ENCODE measurements at places on chromosomes 5 and 9.

GRCh38 chr5:90909101-90909503, 350.5 kb downstream of the ADGRV1 start:
- DNase-seq: no peak

GRCh38 chr9:100411472-100412283, 15.3 kb upstream of the MSANTD3 start:
- DNase-seq: peak; percentile 86

DNA sequence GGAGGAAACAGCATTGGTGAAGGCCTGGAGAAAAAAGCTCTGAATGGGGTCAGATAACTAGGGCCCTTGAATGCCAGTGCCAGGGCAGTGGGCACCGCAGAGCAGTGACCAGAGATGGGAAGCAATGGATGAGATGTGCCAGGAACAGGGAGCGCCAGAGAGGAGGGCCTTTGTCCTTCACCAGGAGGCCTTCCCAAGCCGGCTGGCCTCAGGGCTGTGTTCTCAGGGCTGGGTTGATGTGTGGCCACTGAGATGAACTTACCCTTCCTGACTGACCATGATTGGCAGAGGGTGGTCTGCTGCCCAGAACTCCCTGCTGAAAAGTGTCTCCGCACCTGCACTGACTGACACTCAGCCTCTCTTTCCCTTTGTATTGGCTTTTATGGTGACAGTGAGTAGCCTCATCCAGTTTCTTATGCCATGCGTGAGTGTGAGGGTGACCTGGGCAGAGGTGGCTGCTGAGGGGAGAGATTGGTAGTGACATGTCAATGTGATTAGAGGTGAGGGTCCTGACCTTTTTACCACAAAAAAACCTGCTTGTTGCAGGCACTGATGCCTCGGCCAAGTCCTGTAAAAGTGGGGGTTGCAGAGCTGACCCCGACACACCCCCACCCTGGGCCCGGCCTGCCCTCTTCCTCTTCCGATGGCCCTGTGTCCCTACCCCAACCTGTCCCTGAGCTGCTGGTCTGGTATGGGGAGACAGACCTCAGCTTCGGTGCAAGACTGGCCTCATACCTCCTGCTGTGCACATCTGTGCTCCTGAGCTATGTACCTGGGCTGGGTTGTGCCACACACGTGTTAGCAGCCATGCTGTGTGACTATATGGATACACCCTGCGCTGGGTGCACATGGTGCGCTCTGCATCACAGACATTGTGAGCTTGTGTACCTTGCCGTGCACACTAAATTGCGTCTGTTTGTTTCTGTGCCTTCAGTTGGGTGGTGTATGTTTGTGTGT, 57.1 kb upstream of the PSD2 start:
- no peak for DNase-seq

DNA sequence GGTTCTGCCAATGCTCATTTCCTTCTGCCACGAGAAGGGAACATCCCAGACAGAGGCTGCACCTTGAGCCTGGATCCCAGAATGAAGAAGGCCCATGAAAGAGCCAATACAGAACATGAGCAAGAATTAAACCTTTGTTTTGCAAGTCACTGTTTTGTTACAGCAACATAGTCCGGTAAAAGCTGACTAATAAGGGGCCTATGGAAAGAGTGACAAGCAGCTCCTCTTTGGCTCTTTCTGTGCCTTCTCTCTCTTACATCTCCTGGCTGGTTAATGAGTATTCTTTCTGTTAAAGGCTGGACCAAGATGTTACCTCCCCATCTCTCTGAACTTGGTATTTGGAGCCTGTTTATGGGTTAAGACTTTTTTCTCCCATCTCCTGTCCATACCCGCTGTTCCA, 10.8 kb downstream of the GFRA3 start:
- DNase-seq: no peak

DNA sequence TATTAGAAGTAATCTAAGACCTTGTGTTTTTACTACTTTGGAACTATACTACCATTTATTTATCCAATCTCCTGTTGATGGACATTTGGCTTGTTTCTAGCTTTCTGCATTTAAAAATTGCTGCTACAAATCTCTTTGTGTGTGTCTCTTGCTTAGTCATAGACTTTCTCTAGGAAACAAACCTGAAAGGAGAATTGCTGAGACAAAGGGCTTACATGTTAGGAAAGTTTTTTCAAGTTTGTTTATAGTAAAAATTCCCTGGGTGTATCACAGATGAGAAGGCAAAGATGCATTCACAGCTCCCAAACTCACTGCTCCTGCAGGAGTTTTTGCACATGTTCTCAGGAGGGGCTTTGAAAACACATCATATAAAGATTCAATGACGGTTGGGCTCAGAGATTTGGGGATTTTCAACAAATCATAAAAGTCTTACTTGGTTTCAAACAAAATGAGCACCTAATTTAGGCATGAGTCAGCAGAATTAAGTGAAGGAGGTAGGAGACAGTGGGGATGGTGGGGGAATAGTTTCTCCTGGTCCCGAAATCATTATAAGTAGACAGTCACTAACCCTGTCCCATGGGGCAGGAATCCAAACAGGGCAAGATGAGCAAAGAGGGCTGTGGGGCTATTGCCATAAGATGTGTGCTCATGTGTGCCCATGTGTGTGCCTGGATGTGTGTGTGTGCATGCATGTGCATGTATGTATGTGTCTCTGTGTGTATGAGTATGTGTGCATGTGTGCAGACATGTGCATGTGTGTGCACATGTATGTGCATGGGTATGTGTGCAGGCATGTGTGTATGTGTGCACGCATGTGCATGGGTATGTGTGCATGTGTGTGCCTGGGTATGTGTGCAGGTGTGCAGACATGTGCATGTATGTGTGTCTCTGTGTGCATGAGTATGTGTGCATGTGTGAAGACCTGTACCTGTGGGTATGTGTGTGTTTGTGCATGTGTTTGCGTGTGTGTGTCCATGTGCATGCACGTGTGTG, 43.4 kb upstream of the S1PR3 start:
- DNase-seq: no peak

- DNase-seq: no peak
Measured at GRCh38 chr5:154077696-154078095, 38.9 kb downstream of the MFAP3 start.

DNA sequence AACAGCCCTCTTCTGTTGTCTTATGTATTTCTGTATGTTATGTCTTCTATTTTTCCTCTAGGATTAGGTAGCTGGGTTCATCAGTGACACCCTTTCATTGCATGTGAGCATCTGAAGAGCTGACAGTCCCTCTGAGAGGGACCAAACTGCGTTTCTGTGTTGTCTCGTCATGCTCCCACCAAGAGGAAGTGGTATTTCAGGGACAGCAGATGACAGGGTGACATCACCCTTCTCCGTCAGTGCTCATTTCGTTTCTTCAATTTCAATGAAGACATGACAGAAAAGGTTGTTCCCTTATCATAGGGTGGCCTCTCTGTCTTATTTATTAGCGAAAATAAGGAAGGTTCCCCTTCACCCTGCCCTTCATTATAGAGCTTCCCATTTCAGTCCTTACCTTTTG, 225.9 kb upstream of the NR4A3 start:
- no peak for DNase-seq

DNA sequence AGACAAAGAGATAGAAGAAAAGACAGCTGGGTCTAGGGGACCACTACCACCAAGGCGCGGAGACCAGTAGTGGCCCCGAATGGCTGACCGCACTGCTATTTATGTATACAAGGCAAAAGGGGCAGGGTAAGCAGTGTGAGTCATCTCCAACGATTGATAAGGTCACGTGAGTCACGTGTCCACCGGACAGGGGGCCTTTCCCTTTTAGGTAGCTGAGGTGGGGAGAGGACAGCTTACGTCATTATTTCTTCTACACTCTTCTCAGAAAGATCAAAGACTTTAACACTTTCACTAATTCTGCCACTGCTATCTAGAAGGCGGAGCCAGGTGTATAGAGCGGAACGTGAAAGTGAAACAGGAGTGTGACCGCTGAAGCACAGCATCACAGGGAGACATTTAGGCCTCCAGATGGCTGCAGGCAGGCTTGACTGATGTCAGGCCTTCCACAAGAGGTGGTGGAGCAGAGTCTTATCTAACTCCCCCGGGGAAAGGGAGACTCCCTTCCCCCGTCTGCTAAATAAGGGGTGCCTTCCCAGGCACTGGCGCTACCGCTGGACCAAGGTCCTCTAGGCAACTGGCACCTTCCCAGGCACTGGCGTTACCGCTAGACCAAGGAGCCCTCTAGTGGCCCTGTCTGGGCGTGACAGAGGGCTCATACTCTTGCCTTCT, 6.1 kb upstream of the PRR16 start:
- peak; percentile 37 for DNase-seq

DNA sequence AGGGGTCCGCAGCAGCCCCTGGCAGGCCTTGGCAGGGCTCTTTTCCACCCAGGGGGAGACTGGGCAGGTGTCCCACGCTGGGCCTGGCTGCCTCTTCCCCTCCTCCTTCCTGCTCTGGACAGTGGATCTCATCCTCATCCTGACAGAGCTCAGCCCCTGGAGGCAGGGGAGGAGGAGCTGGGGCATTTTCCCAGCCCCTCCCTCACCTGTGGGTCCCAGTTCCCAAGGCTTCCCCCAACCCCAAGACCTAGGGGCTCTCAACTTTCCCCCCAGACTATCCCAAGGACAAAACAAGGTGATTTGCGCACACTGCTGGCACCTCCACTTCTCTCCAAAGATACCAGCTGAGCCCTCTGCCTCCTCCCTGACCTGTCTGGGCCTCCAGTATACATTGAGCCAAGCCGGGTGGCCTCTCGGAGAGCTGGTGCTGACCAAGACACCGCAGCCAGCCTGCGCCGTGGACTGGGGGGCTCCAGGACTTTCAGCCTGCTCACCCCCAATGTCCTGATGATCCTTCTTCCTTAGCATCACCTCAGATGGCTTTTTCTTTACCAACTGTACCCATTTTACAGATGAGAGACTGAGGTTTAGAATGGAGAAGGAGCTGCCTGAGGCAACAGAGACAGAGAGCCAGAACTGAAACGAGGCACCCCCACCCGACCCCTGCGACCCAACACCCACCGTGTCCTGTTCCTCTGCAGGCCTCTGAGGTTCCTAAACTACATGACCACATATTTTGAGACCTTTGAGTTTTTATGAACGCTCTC, 126.6 kb downstream of the BARX1 start:
- no peak for DNase-seq

GRCh38 chr5:32445287-32445758, 783 bp upstream of the ZFR start:
- no peak for DNase-seq

GRCh38 chr9:78103971-78104433, 72.4 kb upstream of the GNAQ start:
- DNase-seq: no peak

DNA sequence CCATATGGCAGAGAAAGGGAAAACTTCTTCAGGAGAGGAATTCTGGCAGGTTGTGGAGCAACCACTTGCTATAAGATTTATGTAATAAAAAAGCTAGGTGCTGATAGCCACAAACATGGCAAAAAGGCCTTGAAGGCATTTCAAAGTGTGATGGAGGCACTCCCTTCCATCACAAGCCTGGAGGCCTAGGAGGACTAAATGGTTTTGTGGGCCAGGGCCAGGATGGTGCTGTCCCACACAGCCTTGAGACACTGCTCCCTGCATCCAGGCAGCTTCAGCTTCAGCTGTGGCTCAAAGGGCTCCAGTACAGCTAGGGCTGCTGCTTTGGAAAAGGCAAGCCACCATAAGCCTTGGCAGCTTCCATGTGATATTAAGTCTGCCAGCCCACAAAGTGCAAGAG, 632.8 kb downstream of the BRINP1 start:
- no peak for DNase-seq

- no peak for DNase-seq
Measured at GRCh38 chr5:114957384-114957783, 212.3 kb downstream of the TRIM36 start.

DNA sequence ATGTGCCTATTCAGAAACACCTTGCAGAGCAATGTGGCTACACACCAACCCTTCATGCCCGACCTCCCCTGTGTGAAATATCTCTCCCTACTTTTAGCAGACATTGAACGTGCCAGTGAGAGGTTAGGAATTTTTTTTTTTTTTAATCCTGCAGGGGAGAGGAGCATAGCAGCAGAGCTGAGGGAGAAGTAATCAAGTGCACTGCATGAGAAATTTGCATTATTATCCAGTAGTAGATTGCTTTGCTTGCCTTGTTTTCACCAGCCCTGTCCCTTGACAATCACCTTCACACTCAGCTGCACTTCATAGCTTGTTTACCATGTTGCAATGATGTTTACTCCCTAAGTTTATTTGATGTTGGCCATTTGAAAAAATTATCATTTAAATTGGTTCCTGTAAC, 489.6 kb upstream of the ZNF608 start:
- DNase-seq: no peak

DNA sequence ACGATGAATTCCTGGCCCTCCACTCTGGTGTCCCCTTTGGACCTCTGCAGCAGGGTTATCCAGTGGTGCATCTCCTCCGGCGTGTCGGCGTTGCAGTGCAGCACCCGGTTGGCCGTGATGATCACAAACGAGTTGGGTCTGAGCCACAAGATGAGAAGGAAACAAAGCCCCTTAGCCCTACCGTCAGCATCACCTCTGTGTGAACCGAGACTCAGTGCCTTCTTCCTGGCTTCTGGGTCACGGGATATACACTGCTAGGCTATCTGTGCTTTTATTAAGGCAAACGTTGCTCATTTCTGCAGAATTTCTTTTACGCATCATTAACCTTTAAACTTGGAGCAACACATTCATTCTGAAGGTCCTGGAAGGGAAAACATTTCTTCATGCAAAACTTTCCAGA, 65.1 kb upstream of the RETREG1 start:
- no peak for DNase-seq

GRCh38 chr5:2038321-2039179, 155.8 kb upstream of the IRX4 start:
- peak; percentile 36 for DNase-seq

GRCh38 chr5:139755892-139756671, 39.5 kb upstream of the PSD2 start:
- no peak for DNase-seq

GRCh38 chr5:174355208-174355612, 309.7 kb downstream of the NSG2 start:
- DNase-seq: no peak

- no peak for DNase-seq
Measured at GRCh38 chr5:98468188-98468869, 305.1 kb upstream of the RGMB start.

- no peak for DNase-seq
Measured at GRCh38 chr5:122435761-122436160, 123.7 kb downstream of the SNCAIP start.

DNA sequence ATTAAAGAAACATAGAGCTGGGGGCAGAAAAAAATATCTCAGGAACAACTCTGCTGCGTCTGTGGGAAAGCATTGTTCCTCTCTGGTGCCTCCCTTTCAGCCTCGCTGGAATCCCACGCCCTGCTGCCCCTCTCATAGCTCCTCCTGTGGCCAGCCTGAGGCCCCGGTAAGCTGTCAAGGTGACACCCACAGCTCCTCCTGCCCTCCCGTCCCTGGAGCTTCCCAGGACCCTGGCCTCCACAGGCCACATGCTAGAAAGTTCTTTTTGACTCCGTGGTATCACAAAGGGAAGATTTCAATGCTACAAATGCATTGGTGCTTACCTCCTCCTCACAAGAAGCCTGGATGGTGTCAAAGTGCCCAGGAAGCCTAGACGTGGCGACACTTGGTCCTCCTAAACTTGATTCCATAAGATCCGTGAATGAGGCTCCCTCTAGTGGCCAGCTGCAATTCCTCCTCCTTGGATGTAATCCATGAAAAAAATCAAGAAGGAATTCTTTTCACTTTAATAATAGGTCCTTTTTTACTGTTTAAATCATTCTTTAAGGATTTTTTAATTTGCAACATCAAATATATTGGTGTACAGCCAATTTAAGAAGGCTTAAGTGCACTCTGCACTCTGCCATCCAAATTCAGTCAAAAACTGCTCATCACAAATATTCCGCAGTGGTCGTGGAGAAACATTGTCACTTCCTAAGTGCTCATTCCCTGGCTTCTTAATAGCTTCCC, 104.9 kb downstream of the CFAP90 start:
- no peak for DNase-seq

Data from CD8-positive, alpha-beta memory T cell (primary cell).